NCI-H226 (cell line): ENCODE measurements at places on chromosomes 5 and 9.

DNA sequence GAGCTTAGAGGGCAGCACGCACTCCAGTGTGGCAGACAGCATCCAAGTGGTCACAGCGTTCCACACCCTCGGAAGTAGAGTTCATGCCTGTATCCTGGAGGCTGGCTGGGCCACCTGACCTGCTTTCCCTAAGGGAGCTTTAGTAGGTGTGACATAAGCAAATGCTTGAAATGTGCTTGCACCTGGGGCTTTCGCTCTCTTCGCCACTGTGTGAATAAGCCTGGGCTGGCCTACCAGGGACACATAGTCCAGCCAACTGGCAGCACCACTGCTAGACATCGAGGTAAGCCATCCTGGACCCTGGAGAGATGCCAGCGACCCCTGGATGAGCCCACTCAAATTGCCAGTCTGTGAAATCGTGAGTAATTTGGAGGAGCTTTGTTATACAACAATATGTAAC lies 24.9 kb upstream of the IRX4 start:
- DNase-seq: no peak

DNA sequence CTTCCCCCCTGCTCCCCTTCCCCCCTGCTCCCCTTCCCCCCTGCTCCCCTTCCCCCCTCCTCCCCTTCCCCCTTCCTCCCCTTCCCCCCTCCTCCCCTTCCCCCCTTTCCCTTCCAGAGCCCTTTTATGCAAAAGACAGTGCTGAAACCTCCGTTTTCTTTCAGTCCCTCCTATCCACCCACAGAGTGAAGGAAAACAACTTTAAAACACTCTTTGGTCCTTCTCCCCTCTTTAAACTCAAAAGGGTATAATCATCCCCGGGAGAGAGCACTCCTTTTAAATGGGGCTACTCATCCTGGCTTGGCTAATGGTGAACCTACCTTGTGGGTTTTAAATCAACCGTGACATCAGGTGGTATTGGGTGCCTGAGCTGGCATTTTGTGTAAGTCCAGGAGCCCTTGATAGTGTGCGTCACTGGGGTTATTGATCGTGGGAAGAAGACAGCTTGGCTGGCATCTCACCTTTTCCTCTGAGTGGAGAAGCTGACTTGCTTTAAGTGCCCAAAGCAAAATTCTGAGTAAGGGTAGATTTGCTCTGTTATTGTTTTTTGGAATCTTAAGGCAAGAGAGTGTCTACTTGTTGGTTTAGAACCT lies 2.7 kb downstream of the LARP1 start:
- no peak for DNase-seq

GRCh38 chr5:148910686-148911361 lies 84.4 kb downstream of the ADRB2 start:
- peak; percentile 96 for DNase-seq

- peak; percentile 40 for DNase-seq
Measured at GRCh38 chr9:116144555-116144954, 9.0 kb upstream of the PAPPA start.

DNA sequence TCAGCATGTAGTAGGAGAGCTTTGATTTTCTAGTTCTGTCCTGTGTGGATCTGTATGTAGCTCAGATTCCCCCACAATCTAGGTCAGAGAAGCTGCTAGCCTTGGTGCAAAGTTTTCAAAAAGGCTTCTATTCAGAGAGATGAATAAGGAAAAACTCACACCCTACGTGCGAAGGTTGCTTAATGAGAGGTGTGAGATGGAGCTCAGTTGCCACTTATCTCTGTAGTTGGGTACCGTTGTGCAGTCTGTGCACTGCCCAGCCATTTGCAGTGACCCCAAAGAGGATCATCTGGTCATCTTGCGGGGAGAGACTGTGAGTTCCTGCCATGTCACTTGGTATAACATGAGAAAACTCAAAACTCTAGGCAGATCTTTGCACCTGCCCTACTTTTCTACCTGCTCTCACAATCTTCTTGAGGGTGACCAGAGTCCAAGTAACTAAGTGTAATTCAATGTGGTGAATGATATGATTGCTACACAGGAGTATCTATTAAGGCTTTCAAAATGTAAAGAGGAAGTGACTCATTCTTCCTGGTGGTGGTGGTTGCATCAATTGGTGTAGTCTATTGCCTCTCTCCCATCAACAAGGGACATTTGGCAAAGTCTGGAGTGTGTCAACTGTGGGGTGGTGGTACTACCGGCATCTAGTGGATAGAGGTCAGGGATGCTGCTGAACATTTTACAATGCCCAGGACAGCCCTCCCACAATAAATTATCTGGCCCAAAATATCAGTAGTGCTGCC lies 65.2 kb downstream of the TMC1 start:
- DNase-seq: peak; percentile 82

DNA sequence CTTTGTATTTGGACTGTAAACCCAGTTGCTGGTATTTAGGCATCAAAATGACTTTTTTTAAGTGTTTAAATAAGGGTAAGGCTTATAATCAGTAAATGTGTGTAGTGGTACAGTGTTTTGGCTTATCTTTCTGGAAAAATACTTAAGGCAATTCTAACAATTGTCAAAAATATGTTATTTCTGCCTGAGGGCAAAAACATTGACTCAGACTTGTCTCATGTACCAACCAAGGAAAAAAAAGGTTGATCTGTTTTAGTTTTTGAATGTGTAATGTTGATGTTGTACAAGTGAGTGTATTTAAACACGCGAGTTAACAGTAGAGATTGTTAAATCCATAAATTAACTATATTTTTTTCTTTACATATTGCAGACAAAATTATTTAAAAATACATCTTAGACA lies 277.8 kb upstream of the TYRP1 start:
- no peak for DNase-seq

GRCh38 chr5:53882676-53883031 lies 322.2 kb downstream of the NDUFS4 start:
- DNase-seq: no peak

- no peak for DNase-seq
Measured at GRCh38 chr5:150313501-150313900, 10.8 kb upstream of the ARSI start.
